ENCODE measurements at places on chromosomes 13 and 19. TPM values are rescaled to one million over a fixed set of nuclear protein-coding genes. Genes with fewer than 3 reads are reported as not detected.

DNA sequence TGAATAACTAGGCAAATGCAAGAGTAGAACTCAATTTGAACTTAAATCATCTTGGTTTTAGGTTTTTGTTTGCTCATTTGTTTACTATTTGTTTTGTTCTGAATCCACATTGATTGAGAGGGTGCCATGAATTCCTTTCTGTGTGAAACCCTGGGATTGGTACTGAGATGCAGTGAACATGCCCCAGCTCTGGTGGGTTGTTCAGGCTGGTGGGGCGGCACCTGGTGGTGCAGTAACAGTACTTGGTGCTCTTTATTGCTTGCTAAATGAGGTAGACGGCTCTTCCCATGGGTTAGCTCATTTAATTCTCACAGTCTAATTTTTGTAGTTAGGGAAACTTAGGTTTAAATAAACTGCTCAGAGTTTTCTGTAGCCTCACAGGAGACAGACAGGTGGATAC lies 48.4 kb downstream of the WASF3 start:
- peak; percentile 34 for DNase-seq

DNA sequence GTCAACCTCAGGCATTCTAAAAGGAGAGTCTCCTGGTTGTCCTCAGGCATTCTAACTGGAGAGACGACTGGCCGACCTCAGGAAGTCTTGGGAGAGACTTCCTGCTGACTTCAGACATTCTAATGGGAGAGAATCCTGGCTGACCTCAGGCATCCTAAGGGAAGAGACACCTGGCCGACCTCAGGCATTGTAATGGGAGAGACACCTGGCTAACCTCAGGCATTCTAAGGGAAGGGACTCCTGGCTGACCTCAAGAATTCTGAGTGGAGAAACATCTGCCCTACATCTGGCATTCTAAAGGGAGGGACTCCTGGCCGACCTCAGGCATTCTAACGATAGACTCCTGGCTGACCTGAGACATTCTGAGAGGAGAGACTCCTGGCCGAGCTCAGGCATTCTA lies 1353.3 kb downstream of the UQCRFS1 start:
- no peak for DNase-seq

- DNase-seq: no peak
Observed at GRCh38 chr13:66992183-66992582, 238.0 kb downstream of the PCDH9 start.

DNA sequence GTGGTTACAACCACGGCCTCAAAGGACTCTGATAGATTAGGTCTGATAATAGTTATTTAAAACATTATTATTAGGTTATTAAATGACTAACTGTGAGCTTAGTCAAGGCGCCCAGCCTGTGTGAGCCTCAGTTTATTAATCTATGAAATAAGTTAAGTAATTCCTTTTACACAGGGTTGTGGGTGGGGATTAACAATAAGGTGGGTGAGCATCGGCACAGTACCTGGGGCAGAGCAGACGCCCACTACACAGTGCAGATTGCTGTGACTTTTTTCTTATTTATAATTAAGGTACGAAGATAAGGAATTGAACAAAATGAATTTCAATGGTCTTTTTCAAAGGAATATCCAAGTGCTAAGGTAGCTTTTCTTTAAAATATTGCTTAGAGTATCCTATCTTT lies 132.2 kb downstream of the KATNAL1 start:
- DNase-seq: no peak

- DNase-seq: no peak
Observed at GRCh38 chr13:91269237-91269636, 78.2 kb upstream of the MIR17HG start.

DNA sequence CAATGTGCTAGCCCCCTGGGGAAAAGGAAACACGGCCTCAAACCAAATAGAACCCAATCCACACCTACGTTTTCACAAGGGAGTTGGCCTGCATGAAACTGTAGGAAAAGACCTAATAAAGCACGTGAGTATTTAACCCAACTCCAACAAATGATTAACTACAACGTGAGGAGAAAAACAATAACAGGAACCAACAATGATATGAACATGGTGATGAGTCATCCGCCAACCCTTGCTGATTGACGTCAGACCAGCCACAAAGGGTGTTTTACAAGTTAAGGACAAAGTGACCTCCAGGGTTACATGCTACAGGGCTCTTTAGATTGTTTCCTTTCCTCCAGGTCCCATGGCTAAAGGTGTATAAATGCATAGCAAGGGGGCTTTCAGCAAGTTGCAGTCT lies 460.5 kb downstream of the COG6 start:
- DNase-seq: no peak

GRCh38 chr13:29855009-29855408 lies 4.6 kb upstream of the UBL3 start:
- no peak for DNase-seq

Gene PSG11
- total RNA-seq: not detected

DNA sequence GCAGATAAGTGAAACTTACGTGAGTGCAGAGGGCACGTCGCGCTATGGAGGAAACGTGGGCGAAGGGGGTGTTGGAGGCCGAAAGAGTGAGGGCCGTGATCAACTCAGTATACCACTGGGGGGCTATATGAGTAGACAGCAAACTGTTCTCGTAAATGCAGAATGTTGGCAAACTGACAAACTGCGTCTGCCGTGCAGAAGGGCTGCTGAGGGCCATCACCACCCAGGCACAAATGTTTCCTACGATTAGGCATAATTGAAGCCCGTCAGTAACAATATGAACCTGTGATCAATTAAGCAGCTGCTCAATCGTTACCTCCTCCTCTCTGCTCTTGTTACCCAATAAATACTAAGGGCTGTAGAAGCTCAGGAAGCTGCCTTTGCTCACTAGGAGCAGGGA lies 17.3 kb upstream of the MADCAM1 start:
- DNase-seq: no peak

GRCh38 chr19:41808663-41809566 lies 12.5 kb downstream of the CEACAM3 start:
- DNase-seq: peak; percentile 18

- no peak for DNase-seq
Observed at GRCh38 chr19:6238256-6238642, 41.5 kb downstream of the MLLT1 start.

Gene INSR
- 85.1 TPM for total RNA-seq

GRCh38 chr13:108306860-108307259 lies 37.3 kb downstream of the TNFSF13B start:
- no peak for DNase-seq

GRCh38 chr13:100234524-100235136 lies 145.7 kb downstream of the PCCA start:
- no peak for DNase-seq

GRCh38 chr13:97030705-97031452 lies 36.6 kb upstream of the OXGR1 start:
- DNase-seq: peak; percentile 20

DNA sequence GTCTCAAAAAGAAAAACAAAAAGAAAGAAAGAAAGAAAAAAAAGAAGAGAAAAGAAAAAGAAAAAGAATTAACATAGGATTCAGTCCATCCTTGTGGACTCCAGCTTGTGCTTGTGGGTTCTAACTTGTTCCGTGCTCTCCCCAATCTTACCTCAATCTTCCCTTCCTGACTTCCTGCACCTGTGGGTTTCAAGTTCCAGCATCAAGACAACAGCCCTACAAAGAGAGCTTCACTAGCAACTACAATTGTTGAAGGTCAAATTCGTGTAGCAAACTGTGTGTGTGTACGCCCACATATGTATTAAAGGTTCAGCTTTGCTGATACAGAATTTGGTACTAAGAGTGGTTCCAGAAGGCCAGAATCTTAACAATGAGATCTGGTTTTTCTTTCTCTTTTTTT lies 25.3 kb downstream of the FXYD5 start:
- no peak for DNase-seq

DNA sequence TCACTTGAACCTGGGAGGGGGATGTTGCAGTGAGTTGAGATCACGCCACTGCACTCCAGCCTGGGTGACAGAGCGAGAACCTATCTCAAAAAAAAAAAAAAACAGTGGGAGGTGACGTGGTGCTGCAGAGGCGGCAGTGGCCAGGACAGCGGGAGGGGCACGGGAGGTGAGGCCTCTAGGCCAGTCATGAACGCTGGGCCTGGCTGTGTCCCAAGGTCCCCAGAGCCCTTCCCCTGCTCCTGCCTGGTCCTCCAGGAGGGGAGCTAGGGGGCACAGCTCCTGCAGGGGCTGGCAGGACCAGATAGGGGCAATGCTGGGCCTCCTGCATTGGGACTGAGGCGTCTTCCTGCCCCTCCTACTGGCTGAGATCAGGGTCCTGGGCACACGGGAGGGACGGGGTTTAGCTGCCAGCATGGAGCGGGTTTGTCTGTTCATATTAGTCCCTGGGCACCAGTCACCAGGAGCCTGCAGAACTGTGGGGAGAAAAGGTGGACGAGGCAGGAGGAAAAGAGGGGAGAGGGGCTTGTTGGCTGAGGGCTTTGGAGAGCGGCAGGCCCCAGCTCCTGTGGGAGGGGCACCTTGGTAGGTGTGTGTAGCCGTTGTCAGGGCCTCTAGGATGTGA lies 4.5 kb downstream of the MAP2K7 start:
- DNase-seq: peak; percentile 59

DNA sequence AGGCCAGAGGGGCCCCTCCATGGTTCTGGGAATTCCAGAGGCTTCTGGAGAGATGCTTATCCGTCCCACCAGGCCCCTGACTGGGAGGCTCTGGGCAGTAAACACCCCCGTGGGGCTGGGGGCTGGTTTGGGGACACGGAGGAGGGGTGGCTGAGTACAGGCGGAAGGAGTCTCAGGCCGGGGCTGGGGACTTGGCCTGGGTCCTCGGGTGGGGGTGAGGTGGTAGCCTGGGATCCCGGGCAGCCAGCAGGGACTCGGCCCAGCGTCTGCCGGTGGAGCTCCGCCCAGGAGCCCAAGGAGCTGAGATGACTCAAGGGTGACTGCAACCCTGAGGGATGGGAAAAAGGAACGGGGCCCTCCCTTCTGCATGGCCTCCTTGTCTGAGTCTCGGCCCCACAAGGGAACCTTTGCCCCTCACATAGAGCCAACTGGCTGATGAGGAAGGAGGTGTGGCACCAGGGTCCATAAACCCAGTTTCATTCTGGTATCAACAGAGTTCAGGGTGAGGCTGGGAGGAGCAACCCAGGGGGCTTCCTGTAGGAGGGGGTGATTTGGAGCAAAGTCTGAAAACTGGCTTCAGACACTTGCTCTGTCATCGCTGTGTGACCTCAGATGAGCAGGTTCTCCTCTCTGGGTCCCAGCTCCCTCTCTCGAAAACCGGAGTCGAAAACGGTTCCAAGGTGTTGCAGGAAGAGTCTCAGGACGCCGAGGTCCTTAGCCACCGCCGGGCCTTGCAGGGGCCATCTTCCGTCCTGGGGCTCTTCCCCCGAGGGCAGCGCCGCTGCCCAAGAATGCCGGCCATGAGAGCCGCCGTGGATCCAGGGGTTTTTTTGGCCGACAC lies 809 bp downstream of the MISP start:
- DNase-seq: no peak

Gene TLE2
- 76.6 TPM for total RNA-seq

DNA sequence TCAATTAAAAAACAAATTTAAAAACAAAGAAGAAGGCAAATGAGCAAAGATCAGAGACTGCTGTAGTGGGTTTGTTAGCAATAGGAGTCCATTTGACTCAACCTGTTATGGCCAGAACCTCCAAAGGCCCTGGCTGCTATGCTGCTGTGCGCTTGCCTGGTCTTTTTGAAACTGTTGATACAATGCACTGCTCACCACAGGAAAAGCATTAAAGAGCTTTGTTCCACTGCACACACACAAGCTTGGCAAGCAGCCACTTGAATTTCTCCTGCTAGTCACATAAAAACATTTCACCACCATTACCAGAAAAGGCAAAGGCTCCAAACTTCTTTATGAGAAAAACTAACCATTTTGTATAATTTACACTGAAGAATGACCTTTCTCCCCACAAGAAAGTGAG lies 132.2 kb downstream of the FREM2 start:
- no peak for DNase-seq

DNA sequence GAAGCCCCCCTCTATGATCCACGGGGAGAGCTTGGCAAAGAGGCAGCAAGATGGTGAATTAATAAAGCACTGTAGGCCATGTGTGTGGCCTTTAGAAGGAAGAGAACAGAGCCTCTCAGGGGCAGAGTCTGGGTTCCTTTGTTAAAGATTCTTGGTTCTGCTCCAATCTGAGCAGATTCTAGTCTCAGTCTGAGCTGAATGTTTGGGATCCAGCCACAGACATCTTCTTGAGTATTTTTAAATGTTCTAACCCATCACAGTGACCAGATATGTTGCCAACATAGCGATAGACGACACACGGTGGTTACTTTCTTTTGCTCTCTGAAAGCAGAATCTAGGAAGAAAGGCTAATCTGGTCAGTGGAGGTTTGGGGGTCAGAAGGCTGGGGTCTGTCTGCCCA lies 147.5 kb upstream of the GPR12 start:
- no peak for DNase-seq

- no peak for DNase-seq
Observed at GRCh38 chr19:45498411-45499195, at the start of gene PPM1N. Gene PPM1N (plus strand): TSS chr19:45498443. CDS start chr19:45498473, 30 bp downstream.

Gene CEACAM8
- 0.16 TPM for total RNA-seq

GRCh38 chr13:25973576-25973975 lies 78.2 kb downstream of the SHISA2 start:
- no peak for DNase-seq

DNA sequence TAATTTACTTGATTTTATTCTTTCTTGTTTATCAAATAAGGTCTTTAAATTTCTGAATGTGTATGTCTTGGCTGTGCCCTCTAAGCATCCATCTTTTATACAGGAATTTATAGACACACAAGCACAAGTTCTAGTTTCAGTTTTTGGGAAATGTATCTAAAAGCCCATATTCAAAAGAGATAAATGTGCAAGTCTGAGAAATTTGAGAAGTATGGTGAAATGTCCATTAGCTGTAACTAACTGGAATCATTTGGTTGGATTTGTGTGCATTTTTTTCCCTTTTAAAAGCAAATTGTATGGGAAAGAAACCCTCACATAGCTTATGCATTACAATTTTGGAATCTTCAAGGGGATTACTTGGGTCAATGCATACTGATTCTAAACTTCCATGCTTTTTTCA lies 532.0 kb downstream of the KLF5 start:
- no peak for DNase-seq

Gene TINCR
- 5.6 TPM for total RNA-seq

GRCh38 chr13:112696869-112697465 lies 7.1 kb downstream of the ATP11A start:
- DNase-seq: no peak

- DNase-seq: no peak
Observed at GRCh38 chr19:35254341-35255297, 5.8 kb downstream of the LSR start.

Gene CABP5
- 0.43 TPM for total RNA-seq

Gene IRGC
- total RNA-seq: 218 TPM

GRCh38 chr13:31418186-31418585 lies 218.4 kb downstream of the B3GLCT start:
- no peak for DNase-seq

All from testis (tissue), 5 donors.